ENCODE measurements at places on chromosomes 1 and 21.

GRCh38 chr1:119007670-119008482 is 19.7 kb upstream of the TBX15 start:
- DNase-seq = no peak

DNA sequence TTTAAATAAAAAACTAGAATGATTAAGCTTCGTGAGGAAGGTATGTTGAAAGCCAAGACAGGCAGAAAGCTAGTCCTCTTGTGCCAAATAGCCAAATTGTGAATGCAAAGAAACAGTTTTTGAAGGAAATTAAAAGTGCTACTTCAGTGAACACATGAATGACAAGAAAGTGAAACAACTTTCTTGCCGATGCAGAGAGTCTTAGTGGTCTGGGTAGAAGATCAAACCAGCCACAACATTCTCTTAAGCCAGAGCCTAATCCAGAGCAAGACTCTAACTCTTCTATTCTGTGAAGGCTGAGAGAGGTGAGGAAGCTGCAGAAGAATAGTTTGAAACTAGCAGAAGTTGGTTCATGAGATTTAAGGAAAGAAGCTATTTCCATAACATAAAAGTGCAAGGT is 63.2 kb downstream of the TTC3 start:
- DNase-seq = no peak

DNA sequence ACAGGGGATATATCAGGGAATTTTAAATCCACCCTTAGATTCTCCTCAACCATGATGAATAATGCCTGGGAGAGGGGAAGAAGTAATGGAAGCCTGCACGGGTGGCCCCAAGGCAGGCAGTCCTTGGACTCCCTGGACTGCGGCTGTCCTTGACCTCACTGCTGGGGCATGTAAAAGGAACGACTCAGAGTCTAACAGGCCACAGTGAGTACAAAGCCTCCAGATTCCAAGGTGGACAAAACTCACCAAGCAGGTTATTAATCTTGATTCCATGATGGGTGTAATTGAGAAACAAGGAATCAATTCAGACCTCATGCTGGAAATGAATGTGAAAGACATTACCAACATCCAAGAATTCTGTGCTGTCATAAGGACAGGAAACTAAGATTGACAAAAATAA is 13.0 kb upstream of the ARHGAP29 start:
- DNase-seq = no peak

DNA sequence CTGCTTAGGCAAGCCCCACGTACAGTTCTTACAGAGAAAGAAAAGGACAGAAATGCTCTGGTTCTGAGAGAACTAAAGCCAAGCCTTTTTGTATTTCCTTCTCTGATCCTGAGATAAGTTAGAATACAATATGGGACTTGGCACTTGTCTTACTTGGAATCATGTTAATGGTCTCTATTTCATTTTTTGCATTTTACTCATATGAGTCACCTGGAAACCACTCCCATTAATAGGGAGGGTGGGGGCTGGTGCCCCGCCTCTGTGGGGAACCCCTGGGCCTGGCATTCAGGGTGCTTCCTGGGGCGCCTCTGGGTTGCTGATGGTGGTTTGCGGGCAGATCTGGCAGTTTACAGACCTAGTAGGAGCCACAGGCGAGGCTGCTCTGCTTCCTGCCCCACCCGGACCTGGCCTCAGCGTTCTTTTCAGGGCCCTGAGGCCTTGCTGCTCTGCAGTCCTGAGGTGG is 26.7 kb downstream of the TSPAN2 start:
- no peak for DNase-seq

- DNase-seq = no peak
These were observed 60.4 kb downstream of the DIP2A start for GRCh38 chr21:46518983-46519583.

DNA sequence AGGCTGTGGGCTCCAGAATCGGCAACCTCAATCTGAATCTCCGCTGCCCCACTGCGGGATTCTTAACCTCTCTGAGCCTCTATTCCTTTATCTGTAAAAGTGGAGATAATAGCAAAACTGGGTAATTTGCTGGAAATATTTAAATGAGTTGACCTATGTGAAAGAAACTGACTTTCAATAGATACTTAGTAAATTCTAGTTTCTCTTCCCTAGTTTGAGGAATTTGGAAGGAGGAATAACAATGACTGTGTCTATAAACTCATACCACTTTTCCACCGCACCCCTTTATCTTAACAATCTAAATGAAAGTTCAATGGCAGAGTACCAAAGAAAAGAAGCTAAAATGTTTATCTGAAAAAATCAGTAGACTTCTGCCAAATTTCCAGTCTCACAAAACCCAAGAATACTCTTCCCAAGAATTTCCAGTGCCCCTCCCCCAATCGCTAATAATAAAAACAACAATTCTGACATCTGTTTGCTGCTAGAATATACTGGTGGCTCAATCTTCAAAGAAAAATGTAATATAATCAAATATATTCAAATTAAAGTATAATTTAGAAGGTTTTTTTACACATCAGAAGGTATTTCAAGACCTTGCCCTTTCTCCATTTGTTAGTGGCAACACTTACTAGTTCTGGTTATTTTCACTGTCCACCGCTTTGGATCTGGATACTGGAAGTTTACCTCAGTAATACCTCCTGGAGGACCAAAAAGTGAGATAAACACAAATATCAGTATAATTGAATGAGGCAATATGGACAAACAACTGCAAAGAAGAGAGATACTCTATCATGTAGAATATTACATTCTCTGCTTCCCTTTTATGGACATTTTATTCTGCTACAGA is 171.2 kb downstream of the LTN1 start:
- DNase-seq = no peak

DNA sequence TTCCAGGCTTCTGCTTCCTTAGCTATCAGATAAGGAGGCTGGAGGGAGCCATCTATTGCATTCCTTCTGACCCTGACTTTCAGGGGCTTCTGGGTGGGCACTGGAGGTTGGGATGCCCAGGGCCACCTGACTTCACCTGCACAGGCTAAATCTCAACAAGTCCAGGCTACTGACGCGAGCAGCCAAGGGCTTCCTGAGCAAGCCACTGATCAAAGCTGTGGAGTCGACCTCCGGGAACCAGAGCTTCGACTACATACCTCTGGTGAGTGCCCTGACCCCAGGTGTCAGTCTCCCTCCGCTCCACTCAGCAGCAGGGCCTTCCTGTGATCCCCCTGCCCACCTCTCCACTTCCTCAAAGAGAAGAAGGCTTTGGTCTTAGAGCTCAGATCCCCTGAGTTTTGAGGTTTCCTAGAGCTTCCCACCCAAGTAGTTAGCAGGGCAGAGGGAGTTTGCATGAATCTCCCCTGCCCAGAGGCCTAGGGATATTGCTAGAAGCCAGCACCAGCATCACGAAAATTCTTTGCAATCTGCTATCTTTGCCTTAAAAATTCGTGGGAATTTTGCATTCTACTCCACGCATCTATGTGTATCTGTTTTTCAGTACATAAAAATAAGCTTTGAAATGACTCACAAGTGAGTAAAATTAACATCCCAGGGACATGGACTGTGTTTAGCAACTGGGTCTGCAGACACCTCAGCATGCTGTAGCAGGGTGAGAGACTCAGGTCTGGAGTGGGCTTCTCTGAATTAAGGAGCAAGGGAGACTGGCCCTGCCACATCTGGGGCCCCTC is 61.4 kb downstream of the VWA5B1 start:
- DNase-seq = no peak

DNA sequence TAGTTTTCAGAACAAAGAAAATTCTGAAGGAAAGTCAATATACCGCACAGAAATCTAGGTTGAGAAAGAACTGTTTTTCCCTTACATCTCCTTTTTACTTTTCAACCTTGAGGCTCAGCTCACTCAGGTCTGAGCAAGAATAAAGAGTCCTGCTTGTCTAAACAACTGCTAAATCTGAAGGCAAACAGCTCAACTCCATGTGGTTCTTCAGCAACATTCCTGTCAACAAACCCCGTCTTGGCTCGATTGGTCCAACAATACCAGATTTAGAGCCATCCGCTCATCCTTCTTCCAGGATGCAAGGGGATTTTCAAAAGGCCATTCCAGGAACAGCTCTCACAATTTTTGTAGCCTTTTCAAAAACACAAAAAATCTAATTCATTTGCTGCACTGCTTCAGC is 119.8 kb downstream of the HLCS start:
- no peak for DNase-seq

DNA sequence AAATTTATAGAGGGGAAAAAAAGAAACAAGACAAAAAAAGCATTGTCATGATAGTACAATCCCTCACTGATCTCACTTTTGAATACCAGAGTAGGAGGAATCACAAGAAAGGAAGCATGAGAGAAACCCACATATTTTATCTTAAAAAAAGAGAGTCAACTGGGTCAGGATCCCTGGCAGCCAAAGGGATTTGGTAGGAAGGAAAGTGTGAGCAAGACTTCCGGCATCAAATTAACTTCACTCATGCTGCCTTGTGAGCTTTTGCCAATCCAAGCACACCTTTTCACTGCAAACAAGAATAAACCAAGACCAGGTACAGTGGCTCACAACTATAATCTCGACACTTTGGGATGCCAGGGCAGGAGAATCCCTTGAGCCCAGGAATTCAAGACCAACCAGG is 53.1 kb downstream of the SLC9C2 start:
- no peak for DNase-seq

- DNase-seq = no peak
These were observed 9.0 kb upstream of the ARID1A start for GRCh38 chr1:26686795-26687194.

- DNase-seq = no peak
These were observed 43.8 kb downstream of the FAM78B start for GRCh38 chr1:166122873-166123466.

DNA sequence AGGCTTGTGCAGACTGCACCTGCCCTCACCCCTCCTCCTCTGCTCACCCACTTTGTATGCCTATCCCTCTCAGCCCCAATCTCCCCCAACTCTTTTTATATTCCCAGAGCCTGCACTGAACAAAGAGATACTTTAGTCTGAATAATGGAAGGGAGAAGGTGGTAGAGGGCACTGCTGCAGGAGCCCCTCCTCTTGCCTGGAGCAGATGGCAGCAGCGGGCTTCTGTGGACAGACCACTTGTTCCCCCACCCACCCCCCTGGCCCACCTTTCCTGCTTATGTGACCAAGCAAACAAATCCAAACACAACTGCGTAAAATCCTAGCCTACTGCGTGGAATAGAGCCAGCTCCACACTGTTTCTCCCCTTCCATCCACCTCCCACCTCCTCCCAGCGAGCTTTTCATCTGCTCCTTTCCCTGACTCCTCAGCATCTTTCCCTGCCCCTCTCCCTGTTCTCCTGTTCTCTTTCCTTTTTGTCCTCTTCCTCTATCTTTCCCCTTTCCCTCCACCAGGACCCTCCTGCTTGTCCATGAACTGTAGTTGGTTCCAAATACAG is 27.5 kb downstream of the RGS8 start:
- DNase-seq = no peak

- DNase-seq = no peak
These were observed 173.6 kb upstream of the SGIP1 start for GRCh38 chr1:66360285-66360724.

DNA sequence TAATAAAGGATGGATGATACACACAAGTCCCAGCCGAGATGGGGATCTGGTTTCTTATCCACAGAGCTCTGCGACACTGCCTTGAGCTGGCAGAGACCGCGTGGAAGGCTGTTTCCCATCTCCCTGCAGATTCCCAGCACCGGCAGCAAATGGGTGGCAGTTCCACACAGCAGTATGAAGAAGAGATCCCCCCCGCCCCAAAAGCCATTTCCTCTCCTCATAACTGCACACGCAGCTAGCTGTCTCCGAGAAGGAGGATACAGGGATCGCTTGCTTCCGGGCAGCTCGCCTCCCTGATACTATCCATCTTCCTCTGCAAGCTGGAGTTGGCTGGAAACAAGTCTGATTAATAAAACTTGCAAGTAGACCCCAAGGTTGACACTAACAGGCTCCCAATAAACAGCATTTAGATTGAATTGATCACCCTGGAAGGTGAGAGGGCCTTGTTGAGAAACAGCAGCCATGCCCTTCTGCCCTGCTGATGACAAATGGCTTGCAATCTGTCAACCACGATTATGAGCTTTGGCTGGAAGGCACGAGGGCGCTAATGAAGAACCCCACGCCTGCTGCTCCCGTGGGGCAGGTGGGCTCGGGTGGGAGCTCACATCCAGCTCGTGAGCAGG is 642.3 kb downstream of the AJAP1 start:
- no peak for DNase-seq

DNA sequence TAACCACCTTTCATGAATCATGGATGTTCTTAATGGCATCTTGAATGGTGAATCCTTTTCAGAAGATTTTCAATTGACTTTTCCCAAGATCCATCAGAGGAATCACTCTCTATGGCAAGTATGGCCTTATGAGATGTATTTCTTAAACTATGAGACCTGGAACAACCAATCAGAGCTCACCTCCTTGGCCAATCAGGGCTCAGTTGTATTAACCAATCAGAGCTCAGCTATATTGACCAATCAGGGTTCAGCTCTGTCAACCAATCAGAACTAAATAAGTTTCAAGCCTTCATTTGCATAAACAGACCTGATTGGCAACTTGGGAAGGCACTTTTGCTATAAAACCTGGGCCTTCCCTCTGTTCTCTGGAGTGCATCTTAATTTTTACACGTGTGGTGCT is 13.6 kb upstream of the FAM3B start:
- DNase-seq = no peak
